Colonic mucosa (tissue), 4 donors: ENCODE measurements at places on chromosomes 1 and 21. TPM values are rescaled to one million over a fixed set of nuclear protein-coding genes. Genes with fewer than 3 reads are reported as not detected.

The SZRD1 gene
- 140 TPM for total RNA-seq

The HFM1 gene
- not detected for total RNA-seq

The TAS1R1 gene
- not detected for total RNA-seq

The GJA8 gene
- not detected for total RNA-seq

The TLR5 gene
- total RNA-seq = 1.7 TPM

The TRIM67 gene
- total RNA-seq = 0.03 TPM

The ADAMTS4 gene
- 14.0 TPM for total RNA-seq

The AADACL4 gene
- not detected for total RNA-seq

The NEXN gene
- 1.0 TPM for total RNA-seq

The MPC2 gene
- 232 TPM for total RNA-seq

The NES gene
- 5.3 TPM for total RNA-seq

The TIE1 gene
- total RNA-seq = 5.1 TPM

DNA sequence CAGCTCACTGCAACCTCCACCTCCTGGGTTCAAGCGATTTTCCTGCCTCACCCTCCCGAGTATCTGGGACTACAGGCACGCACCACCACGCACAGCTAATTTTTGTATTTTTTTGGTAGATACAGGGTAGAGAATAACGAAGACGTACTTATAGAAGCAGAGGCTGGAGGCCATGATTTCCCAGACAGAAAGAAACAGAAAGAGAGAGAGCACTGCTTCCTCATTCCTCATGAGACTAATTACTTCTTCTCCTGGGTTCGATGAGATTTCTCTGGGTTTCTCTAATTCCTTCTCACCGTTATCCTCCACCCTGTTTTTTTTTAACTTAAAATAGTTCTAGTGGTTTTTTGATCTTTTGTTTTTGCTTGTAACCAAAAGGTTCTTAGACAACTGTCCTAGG is 23.4 kb upstream of the PTP4A2 start:
- peaks cover 2% of the 10 kb centered on the region for H3K4me1 ChIP-seq
- no peaks in the 10 kb centered on the region for H3K27me3 ChIP-seq
- no peak for DNase-seq
- H3K4me3 ChIP-seq = no peak overlapping the region
- no peaks in the 10 kb centered on the region for H3K36me3 ChIP-seq

GRCh38 chr1:176790786-176791185 is 327.8 kb downstream of the PAPPA2 start:
- no peak overlapping the region for H3K27ac ChIP-seq
- no peaks in the 10 kb centered on the region for H3K36me3 ChIP-seq
- H3K4me1 ChIP-seq = no peaks in the 10 kb centered on the region
- H3K27me3 ChIP-seq = no peaks in the 10 kb centered on the region
- DNase-seq = no peak

DNA sequence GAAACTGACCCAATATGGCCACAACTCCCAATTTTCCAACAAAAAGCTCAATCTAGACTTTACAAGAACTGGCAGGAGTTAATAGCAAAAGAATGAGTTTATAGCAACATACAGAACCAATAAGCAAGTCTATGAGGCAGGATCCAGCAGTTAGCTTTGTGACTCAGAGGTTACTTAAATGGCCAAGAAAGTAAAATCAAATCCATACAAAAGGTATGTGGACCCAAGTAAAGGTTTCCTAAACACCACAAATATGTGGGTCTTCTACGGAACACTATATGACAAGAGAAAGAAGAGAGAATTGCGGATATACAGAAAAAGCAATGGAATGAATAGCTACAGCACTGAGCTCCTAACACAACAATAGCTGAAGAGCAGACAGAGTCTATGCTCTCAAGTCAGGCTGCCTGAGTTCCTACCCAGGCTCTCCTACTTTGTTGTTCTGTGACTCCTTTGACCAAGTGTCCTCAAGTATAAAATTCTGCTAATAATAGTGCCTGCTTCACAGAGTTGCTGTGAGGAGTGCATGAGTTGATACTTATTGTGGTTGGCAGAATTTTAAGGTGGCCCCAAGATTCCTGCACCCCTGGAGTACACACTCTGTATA is 204.3 kb downstream of the SMYD3 start:
- H3K4me1 ChIP-seq = no peaks in the 10 kb centered on the region
- no peak overlapping the region for H3K4me3 ChIP-seq
- H3K27ac ChIP-seq = no peak overlapping the region
- H3K27me3 ChIP-seq = no peaks in the 10 kb centered on the region
- H3K36me3 ChIP-seq = no peaks in the 10 kb centered on the region
- DNase-seq = no peak

DNA sequence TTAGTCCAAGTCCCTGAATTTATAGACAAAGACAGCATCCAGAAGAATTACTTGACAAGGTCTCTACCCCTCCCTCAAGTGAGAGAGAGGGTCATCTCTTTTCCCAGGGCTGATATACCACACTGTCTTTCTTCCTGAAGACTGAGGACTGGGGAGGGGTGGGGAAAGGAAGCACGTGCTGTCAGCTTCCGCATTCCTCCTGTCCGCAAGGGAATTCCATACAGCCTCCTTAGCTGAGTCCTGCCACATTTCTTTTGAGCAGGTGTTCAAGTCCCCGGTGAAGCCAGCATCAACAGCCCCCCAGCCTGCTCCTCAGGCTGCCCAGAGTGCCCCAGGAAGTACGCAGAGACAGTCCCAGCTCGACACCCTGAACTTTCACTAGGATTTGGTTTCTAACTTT is 34.2 kb downstream of the PCAT6 start:
- H3K27me3 ChIP-seq = no peaks in the 10 kb centered on the region
- H3K36me3 ChIP-seq = no peaks in the 10 kb centered on the region
- no peak overlapping the region for H3K27ac ChIP-seq
- no peak for DNase-seq
- no peak overlapping the region for H3K4me3 ChIP-seq

GRCh38 chr1:160432371-160432786 is 32.0 kb downstream of the VANGL2 start:
- no peaks in the 10 kb centered on the region for H3K36me3 ChIP-seq
- H3K4me1 ChIP-seq = peaks cover 4% of the 10 kb centered on the region
- no peak overlapping the region for H3K27ac ChIP-seq
- no peaks in the 10 kb centered on the region for H3K27me3 ChIP-seq
- no peak for DNase-seq
- H3K4me3 ChIP-seq = no peak overlapping the region

GRCh38 chr1:112743174-112744008 is 28.3 kb upstream of the PPM1J start:
- H3K36me3 ChIP-seq = no peaks in the 10 kb centered on the region
- no peak overlapping the region for H3K27ac ChIP-seq
- peak overlapping the region; percentile 19 for H3K4me3 ChIP-seq
- DNase-seq = no peak
- peaks cover 8% of the 10 kb centered on the region for H3K4me1 ChIP-seq
- H3K27me3 ChIP-seq = peaks cover 28% of the 10 kb centered on the region

- H3K27ac ChIP-seq = no peak overlapping the region
- H3K4me3 ChIP-seq = no peak overlapping the region
- DNase-seq = no peak
Observed at GRCh38 chr1:40535732-40536131, 4.3 kb downstream of the ZNF684 start.

DNA sequence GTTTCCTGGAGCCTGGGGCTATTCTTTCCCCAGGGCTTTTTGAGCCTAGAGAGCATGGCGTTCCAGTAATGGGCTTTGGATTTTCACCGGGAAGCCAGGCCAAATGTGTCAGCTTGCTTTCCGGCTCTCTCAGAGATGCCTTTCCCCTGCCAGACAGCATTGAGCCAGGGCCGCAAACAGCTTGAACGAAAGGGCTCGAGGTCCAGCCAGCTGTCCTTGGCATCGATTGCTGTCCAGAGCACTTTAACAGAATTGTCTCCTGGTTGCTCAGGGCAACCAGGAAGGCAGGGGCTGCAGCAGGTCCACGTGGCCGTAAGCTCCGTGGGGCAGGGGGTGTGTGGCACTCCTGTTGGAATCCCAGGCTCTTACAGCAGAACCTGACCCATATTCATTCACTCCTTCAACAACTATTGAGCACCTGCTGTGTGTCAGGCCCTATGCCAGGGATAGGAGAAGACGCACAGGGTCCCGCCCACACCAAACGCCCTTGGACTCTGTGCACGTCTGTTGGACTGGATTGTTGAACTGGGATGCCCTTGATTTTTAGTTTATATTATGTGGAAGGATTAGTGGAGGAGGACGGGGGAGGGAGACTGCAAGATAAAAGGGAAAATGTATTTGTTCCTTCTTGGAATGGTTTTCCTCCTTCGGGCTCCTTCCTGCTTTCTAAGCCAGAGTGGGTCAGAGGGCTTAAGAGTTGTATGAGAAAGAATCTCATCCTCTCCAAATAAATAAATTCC is 38.7 kb upstream of the EFHD2 start:
- no peak overlapping the region for H3K4me3 ChIP-seq
- H3K27me3 ChIP-seq = no peaks in the 10 kb centered on the region
- no peaks in the 10 kb centered on the region for H3K36me3 ChIP-seq

GRCh38 chr1:47849591-47850261 is 147.5 kb downstream of the TRABD2B start:
- no peaks in the 10 kb centered on the region for H3K4me1 ChIP-seq
- H3K36me3 ChIP-seq = no peaks in the 10 kb centered on the region
- no peak overlapping the region for H3K27ac ChIP-seq
- DNase-seq = no peak

GRCh38 chr21:45179568-45180245 is 105.3 kb downstream of the ADARB1 start:
- no peak for DNase-seq
- H3K36me3 ChIP-seq = no peaks in the 10 kb centered on the region
- no peaks in the 10 kb centered on the region for H3K4me1 ChIP-seq
- H3K27ac ChIP-seq = no peak overlapping the region
- no peak overlapping the region for H3K4me3 ChIP-seq

- no peaks in the 10 kb centered on the region for H3K27me3 ChIP-seq
- DNase-seq = no peak
- no peaks in the 10 kb centered on the region for H3K4me1 ChIP-seq
- no peaks in the 10 kb centered on the region for H3K36me3 ChIP-seq
Observed at GRCh38 chr21:38569733-38570132, 71.5 kb upstream of the ERG start.

- H3K36me3 ChIP-seq = no peaks in the 10 kb centered on the region
- no peaks in the 10 kb centered on the region for H3K27me3 ChIP-seq
- peak overlapping the region; percentile 46 for H3K27ac ChIP-seq
- no peak for DNase-seq
Observed at GRCh38 chr1:204319027-204319426, 40.7 kb downstream of the PLEKHA6 start.

GRCh38 chr1:15246960-15247614 is at the start of gene FHAD1:
TSS of gene FHAD1 (plus strand) at chr1:15247223. CDS start at chr1:15251785, 4,562 bp downstream.
- H3K36me3 ChIP-seq = no peaks in the 10 kb centered on the region
- H3K27me3 ChIP-seq = no peaks in the 10 kb centered on the region
- DNase-seq = peak; percentile 65
- H3K27ac ChIP-seq = peak within 1 kb of the TSS; percentile 26
- H3K4me3 ChIP-seq = peak within 1 kb of the TSS; percentile 44
- H3K4me1 ChIP-seq = peaks cover 4% of the 10 kb centered on the region

- no peaks in the 10 kb centered on the region for H3K4me1 ChIP-seq
- no peak overlapping the region for H3K27ac ChIP-seq
- no peak overlapping the region for H3K4me3 ChIP-seq
- no peak for DNase-seq
Observed at GRCh38 chr1:172054172-172054571, 212.9 kb downstream of the DNM3 start.

DNA sequence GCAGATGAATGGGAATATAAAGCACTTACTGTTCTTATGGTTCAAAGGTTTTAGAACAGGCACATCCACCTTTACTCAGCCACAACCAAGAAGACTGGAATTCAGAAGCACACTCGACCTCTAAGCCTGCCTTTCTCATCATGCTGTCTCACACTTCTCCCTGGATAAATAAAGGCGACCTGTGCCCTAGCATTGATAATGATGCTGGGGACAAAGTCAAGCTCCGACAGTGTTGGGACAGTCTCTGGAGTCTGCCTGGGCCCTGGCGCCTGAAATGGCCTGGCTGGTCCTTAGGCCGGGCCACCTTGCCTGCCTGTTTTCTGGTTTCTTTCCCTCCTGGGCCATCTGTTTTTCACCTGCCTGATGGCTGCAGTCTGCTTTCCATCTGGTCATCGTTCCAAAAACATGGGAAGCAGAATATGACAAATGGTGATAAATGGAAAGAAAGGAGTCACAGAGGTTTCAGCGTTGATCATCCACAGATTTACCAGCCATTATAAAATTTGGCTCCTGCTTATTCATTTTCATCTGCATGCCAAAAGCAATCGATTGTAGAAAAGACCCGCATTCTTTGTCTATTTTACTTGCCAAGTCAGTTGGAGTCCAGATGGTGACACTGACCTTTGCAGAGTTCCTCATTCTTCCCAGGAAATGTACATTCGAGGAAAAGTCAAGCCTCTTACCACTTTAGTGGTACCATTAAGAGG is 91.2 kb upstream of the KCNJ15 start:
- no peak for DNase-seq
- no peaks in the 10 kb centered on the region for H3K36me3 ChIP-seq
- H3K27me3 ChIP-seq = no peaks in the 10 kb centered on the region
- H3K4me3 ChIP-seq = no peak overlapping the region
- H3K27ac ChIP-seq = no peak overlapping the region

- no peak for DNase-seq
- H3K27ac ChIP-seq = no peak overlapping the region
- no peaks in the 10 kb centered on the region for H3K27me3 ChIP-seq
- H3K4me1 ChIP-seq = no peaks in the 10 kb centered on the region
- no peak overlapping the region for H3K4me3 ChIP-seq
Observed at GRCh38 chr21:34830386-34831170, 161.8 kb downstream of the CLIC6 start.

DNA sequence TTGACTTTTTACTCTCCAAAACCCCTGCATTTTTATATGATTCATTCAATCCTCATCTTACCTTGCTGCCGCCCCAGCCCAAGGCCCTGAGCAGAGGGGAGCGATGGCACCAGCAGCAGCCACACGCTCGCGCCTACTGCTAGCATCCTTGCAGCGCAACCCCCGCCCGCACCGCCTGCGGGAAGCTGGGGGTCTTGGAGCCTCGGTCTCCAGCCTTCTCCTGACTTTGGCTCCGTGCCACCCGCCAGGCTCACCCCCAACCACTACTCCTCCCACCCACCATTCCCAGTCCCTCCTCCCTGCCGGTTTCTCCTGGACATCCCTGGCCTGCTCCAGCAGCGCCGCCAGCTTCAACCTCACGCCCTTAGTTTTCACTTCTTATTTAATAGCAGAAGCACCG is 76.6 kb downstream of the RPE65 start:
- H3K4me3 ChIP-seq = no peak overlapping the region
- no peaks in the 10 kb centered on the region for H3K4me1 ChIP-seq
- H3K36me3 ChIP-seq = no peaks in the 10 kb centered on the region
- H3K27me3 ChIP-seq = no peaks in the 10 kb centered on the region
- DNase-seq = no peak
